ENCODE measurements at places on chromosomes 6 and 20. TPM values are rescaled to one million over a fixed set of nuclear protein-coding genes. Genes with fewer than 3 reads are reported as not detected.

- no peaks in the 10 kb centered on the region for H3K27me3 ChIP-seq
- H3K4me1 ChIP-seq, result peaks cover 5% of the 10 kb centered on the region
- peak overlapping the region; percentile 30 for H3K27ac ChIP-seq
- no peak for DNase-seq
These were observed 29.4 kb downstream of the KIF13A start for GRCh38 chr6:17957904-17958620.

DNA sequence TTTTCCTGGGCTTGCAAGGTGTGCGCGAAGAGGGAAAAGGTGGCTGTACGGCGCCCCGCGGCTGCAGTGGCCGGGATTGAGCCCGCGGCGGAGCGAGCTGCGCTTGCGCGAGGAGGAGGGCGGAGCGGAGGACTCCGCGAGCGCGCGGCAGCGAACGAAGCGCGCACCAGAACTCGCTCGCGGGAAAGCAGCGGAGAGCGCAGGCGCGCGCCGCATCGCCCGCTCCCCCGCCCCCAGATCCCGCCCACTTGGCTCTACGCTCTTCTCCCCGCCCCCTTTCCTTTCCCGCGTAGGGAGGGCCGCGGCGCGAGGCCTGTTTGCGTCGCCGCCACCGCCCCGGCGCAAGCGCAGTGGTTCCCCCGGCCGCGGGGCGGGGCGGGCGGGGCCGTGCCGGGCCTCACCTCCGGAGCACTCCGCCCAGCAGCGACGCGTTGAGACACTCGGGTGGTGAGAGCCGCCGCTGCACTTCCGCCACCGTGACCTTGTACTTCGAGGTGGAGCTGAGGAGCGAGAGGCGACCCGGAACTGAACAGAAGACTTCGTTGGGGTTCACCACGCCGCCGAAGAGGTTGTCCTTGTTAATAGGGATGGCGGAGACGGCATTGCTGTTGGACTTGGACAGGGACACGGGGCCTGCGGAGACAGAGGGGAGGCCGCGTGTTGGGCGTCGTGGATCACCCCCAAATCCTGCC, 10.6 kb downstream of the TFAP2A start:
- peak overlapping the region; percentile 41 for H3K4me3 ChIP-seq
- peak; percentile 75 for DNase-seq
- H3K4me1 ChIP-seq, result peaks cover 13% of the 10 kb centered on the region
- peak overlapping the region; percentile 61 for H3K27ac ChIP-seq
- H3K36me3 ChIP-seq, result no peaks in the 10 kb centered on the region

GRCh38 chr6:149392535-149392934, 7.5 kb upstream of the SUMO4 start:
- H3K4me1 ChIP-seq, result no peaks in the 10 kb centered on the region
- DNase-seq, result no peak
- peaks cover 5% of the 10 kb centered on the region for H3K36me3 ChIP-seq
- no peak overlapping the region for H3K4me3 ChIP-seq
- no peaks in the 10 kb centered on the region for H3K27me3 ChIP-seq

DNA sequence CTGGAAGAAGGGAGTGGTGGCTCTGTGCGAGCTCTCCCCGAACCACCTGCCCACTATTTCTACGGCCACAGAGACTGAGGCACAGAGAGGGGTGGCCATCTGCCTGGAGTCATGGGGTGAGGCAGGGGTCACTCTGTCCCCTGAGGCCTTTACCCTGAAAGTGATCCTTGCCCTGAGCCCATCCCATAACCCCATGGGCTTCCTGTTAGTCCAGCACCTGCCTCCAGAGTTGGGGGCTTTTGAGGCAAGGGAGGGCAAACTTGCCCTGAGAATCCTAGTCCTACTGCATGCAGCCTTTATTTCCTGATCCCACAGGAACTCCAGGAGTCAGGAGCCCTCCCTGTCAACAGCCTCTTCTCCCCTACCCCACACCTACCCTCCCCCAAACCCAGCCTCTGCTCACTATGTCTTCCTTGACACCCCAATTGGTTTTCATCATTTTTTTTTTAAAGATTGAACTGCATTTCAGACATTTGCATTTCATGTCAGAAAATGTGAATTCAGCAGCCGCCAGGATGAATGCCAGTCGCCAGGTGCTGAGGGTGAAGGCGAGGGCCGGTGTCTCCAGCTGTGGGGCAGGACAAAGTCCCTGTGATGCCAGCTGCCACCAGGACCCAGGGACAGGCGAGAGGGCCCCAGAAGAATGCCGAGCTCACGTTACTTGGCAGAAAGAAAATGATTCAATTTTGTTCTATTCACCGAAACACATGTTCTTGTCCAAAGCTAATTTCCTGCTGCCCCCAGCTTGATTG, 47.6 kb upstream of the NNAT start:
- H3K27ac ChIP-seq, result no peak overlapping the region
- H3K4me3 ChIP-seq, result no peak overlapping the region
- DNase-seq, result no peak
- H3K36me3 ChIP-seq, result no peaks in the 10 kb centered on the region

DNA sequence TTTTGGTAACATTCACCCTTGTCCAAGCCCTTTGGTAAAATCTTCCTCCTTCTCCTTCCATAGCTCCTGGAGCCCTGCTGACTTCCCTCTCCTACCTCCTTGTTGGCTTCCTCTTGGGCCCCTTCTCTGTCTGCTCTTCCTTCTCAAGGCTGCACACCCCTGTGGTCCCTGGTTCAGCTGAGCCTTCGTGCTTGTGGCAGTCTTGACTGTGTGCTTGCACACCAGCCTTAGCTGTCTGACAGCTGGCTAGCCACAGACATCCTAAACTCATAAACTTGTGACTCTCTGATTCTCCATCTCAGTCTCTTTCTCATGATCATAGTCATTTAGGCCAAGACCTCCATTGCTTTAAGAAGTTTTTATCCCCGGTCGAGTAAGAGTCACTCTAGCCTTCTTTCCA, 37.1 kb downstream of the DHX35 start:
- H3K4me1 ChIP-seq, result no peaks in the 10 kb centered on the region
- H3K36me3 ChIP-seq, result peaks cover 56% of the 10 kb centered on the region
- no peak for DNase-seq
- no peak overlapping the region for H3K27ac ChIP-seq

GRCh38 chr20:8645326-8645725, 423.6 kb upstream of the PLCB4 start:
- H3K4me3 ChIP-seq, result no peak overlapping the region
- H3K36me3 ChIP-seq, result peaks cover 7% of the 10 kb centered on the region
- H3K27me3 ChIP-seq, result no peaks in the 10 kb centered on the region
- no peak for DNase-seq

GRCh38 chr6:27251112-27251605, 3.7 kb downstream of the PRSS16 start:
- no peak for DNase-seq
- peaks cover 23% of the 10 kb centered on the region for H3K27me3 ChIP-seq
- peaks cover 19% of the 10 kb centered on the region for H3K4me1 ChIP-seq
- peak overlapping the region; percentile 53 for H3K4me3 ChIP-seq
- H3K36me3 ChIP-seq, result no peaks in the 10 kb centered on the region

DNA sequence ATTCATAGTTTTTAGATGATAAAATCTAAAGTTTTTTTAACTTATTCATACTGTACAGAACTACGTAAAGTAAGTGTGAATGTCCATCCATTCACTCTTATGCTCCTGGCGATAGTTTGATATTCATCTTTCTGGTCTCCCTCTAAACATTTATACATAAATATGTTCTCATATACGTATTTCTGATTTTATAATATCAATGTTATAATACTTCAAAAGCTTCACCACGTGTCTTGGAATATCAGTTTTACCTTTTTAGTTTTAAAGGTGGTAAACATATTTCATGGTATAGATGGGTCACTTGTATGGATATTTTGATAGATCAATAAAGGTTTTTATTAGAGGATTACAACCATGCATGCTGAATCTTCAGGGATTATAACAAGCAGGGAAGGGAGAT, 10.3 kb upstream of the RHAG start:
- no peaks in the 10 kb centered on the region for H3K4me1 ChIP-seq
- H3K36me3 ChIP-seq, result no peaks in the 10 kb centered on the region
- DNase-seq, result no peak
- H3K27me3 ChIP-seq, result no peaks in the 10 kb centered on the region

GRCh38 chr6:92469186-92469828, 950.1 kb downstream of the EPHA7 start:
- no peaks in the 10 kb centered on the region for H3K4me1 ChIP-seq
- H3K27ac ChIP-seq, result no peak overlapping the region
- no peaks in the 10 kb centered on the region for H3K27me3 ChIP-seq
- no peak for DNase-seq

DNA sequence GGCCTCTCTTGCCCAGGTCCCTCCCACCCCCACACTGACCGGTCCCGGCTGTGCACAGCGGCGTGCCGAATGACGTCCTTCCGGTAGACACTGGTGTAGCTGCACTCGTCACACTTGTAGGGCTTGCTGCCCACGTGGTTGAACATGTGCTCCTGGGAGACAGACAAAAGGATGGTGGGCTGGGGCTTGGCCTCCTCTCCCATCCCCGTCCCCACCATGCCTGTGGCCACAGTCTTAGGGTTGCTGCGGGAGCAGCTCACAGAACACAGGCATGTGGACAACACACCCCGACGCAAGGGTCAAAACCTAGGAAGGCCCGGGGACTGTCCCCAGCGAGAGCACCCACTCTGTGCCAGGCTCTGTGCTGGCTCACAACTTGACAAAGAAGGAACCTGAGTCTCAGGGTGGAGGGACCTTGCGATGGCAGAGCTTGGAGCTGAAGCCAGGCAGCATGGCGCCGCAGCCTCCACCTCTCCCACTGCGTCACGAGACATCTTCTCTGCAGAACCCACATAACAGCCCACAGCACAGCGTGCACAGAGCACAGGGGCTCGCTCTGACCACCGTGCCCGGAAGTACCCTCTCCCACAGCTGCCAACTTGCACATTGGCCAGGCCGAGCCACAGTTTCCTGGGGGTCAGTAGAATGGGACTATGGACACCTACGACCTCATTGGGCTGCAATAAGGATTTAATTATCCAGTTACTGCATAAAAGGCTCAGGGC, 9.8 kb downstream of the ZNF335 start:
- H3K4me1 ChIP-seq, result peaks cover 14% of the 10 kb centered on the region
- DNase-seq, result no peak
- peaks cover 84% of the 10 kb centered on the region for H3K36me3 ChIP-seq
- H3K27ac ChIP-seq, result no peak overlapping the region
- no peak overlapping the region for H3K4me3 ChIP-seq

DNA sequence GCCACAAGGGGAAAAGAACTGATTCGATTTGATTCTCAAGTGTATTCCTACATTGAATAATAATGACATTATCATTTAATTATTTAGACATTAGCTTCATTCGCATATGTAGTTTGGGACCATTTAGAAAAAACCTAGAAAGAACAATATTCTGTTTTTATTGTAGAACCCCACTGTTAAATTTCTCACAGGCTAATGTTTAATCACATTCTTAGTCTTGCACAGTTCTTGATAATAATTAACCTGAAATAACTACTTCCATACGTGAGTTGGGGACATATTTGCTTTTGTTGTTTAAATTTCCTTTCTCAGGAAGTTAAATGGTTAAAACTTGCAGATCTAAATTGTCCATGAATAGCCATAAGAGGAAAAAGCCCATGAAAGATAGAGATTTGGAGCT, 275.2 kb downstream of the TFAP2B start:
- no peak overlapping the region for H3K27ac ChIP-seq
- no peak overlapping the region for H3K4me3 ChIP-seq
- H3K4me1 ChIP-seq, result no peaks in the 10 kb centered on the region
- no peaks in the 10 kb centered on the region for H3K36me3 ChIP-seq
- no peak for DNase-seq

GRCh38 chr6:40982917-40983316, 56.1 kb downstream of the UNC5CL start:
- no peak for DNase-seq
- no peak overlapping the region for H3K27ac ChIP-seq
- no peak overlapping the region for H3K4me3 ChIP-seq
- peaks cover 13% of the 10 kb centered on the region for H3K27me3 ChIP-seq
- no peaks in the 10 kb centered on the region for H3K36me3 ChIP-seq

DNA sequence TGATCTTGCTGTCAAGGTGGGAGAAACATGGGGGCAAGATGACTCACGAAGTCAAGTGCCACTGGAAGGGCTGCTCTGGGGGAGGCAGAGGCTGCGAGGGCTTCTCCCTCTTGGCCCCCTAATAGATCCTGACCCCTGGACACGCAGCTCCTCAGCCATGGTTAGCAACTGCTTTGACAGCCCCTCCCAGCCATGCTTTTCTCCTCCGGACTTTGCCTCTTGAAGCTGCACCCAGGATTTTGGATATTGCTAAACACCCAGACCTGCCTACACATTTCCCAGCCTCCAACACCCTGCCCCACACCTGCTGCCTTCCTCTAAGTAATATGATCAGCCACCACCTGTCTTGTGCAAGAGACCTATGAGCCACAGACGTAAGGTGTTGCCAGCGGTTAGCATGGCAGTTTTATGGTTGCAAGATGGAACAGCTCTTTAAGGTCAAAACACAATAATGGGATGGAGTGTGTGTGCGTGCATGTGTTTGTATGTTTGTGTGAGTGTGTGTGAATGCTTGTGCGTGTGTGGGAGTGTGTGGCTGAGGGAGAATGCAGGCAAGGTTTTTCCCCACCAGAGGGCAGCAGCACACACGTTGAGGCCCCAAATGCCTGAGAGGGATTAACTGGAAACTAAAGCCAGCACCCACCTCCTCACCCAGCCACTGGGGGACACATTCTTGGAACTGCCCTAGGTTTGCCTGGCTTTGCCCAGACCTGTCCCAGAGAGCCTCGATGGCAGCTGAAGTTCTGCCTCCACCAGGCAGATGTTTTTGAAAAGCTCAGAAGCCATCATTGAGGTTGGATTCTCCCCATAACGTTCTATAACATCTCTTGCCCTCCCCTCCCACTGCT, 2.5 kb downstream of the IP6K3 start:
- H3K4me3 ChIP-seq, result no peak overlapping the region
- H3K36me3 ChIP-seq, result no peaks in the 10 kb centered on the region
- no peak overlapping the region for H3K27ac ChIP-seq
- H3K27me3 ChIP-seq, result no peaks in the 10 kb centered on the region
- DNase-seq, result peak; percentile 66

DNA sequence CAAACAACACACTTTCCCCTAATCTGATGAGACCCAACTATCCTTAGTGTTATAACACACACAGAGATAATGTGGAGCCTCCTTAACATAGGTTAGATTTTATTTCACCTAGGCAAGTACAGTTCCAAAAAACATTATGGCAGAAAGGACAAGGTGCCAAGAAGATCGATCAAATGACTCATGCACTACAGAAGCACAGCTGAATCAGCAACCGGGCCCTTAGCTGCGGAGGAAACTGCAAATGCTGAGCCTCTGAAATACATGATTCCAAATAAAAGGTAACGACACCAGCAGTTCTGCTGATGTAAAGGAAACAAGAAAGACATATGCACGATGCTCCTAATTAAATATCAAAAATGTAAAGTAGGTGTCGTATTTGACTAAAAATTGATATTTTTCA, 19.9 kb upstream of the MUC21 start:
- H3K36me3 ChIP-seq, result no peaks in the 10 kb centered on the region
- no peak for DNase-seq
- H3K4me1 ChIP-seq, result peaks cover 26% of the 10 kb centered on the region
- H3K27ac ChIP-seq, result no peak overlapping the region
- H3K4me3 ChIP-seq, result no peak overlapping the region
- H3K27me3 ChIP-seq, result peaks cover 4% of the 10 kb centered on the region

- H3K27ac ChIP-seq, result no peak overlapping the region
- H3K4me1 ChIP-seq, result no peaks in the 10 kb centered on the region
- no peaks in the 10 kb centered on the region for H3K27me3 ChIP-seq
- no peaks in the 10 kb centered on the region for H3K36me3 ChIP-seq
- no peak for DNase-seq
These were observed 397.7 kb upstream of the HS3ST5 start for GRCh38 chr6:114740547-114740946.

GRCh38 chr6:33947916-33948594, 144.3 kb upstream of the MLN start:
- no peak overlapping the region for H3K27ac ChIP-seq
- H3K4me3 ChIP-seq, result no peak overlapping the region
- DNase-seq, result no peak
- no peaks in the 10 kb centered on the region for H3K36me3 ChIP-seq

Gene MYCT1
- 0.64 TPM for total RNA-seq

Gene FAM209B
- total RNA-seq, result 3.3 TPM

Gene BPIFB1
- not detected for total RNA-seq

Gene DSP
- 0.26 TPM for total RNA-seq

Gene PSMA7
- 177 TPM for total RNA-seq
